ENCODE measurements at places on chromosomes 5 and 9. TPM values are rescaled to one million over a fixed set of nuclear protein-coding genes. Genes with fewer than 3 reads are reported as not detected.

- H3K27ac ChIP-seq: no peak overlapping the region
- DNase-seq: no peak
- no peaks in the 10 kb centered on the region for H3K36me3 ChIP-seq
- peaks cover 25% of the 10 kb centered on the region for H3K27me3 ChIP-seq
- H3K4me3 ChIP-seq: no peak overlapping the region
- no peaks in the 10 kb centered on the region for H3K4me1 ChIP-seq
Measured at GRCh38 chr9:21985964-21986667, 8.1 kb downstream of the CDKN2A start.

- no peaks in the 10 kb centered on the region for H3K36me3 ChIP-seq
- H3K4me3 ChIP-seq: no peak overlapping the region
- H3K4me1 ChIP-seq: no peaks in the 10 kb centered on the region
- H3K27ac ChIP-seq: no peak overlapping the region
- DNase-seq: no peak
- H3K27me3 ChIP-seq: no peaks in the 10 kb centered on the region
Measured at GRCh38 chr5:39370555-39371366, 6.5 kb upstream of the C9 start.

GRCh38 chr9:19375538-19375937 is 4.5 kb downstream of the RPS6 start:
- no peak for DNase-seq
- no peaks in the 10 kb centered on the region for H3K27me3 ChIP-seq
- H3K4me1 ChIP-seq: peaks cover 17% of the 10 kb centered on the region
- no peaks in the 10 kb centered on the region for H3K36me3 ChIP-seq

The SNAPC3 gene
- 46.5 TPM for total RNA-seq

The CXCL14 gene
- 2.7 TPM for total RNA-seq
